ENCODE measurements at places on chromosomes 3 and 15.

DNA sequence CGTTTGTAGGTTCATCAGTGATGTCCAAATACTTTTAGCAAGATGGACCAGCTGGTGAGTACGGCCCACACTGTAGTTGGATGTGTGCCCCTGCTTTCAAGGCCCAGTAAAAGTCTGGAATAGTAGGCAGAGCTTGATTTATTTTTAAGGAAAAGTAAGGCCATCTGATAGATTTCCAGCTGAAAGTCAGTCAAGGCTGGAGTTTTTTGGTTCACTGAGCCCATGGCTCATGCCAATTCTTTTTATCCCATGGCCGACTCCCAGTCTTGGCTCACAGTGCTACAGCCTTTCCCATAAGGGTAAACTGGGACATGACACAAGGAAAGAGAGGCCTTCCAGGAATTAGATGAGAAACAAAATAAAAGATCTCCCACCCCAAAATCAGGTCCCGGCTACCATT, 13.5 kb downstream of the CCDC80 start:
- no peak for DNase-seq

GRCh38 chr15:54841701-54842305, 354.9 kb downstream of the RSL24D1 start:
- no peak for DNase-seq

GRCh38 chr3:61901986-61902385, 340.6 kb downstream of the PTPRG start:
- DNase-seq = no peak

DNA sequence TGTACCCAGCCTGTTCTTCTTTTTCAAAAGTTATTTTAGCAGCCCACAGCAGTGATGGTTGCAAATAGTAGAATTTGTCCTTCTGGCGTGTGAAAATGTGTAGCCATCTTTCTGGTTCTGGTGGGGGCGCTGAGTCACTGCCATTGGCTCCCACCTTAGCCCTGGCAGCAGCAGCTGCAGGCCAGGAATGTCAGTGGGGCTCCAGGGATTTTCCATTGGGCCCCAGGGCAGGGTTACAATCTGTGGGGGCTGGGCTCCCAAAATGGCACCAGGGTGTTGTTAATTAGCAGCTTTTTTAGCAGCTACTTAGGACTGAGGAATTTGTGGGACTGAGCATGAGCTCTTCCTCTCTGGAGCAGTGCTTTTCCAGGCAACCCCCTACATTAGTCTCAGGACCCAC, 38.9 kb downstream of the TOPAZ1 start:
- no peak for DNase-seq

- peak; percentile 54 for DNase-seq
Measured at GRCh38 chr15:66603301-66604179, 37.7 kb upstream of the LCTL start.

DNA sequence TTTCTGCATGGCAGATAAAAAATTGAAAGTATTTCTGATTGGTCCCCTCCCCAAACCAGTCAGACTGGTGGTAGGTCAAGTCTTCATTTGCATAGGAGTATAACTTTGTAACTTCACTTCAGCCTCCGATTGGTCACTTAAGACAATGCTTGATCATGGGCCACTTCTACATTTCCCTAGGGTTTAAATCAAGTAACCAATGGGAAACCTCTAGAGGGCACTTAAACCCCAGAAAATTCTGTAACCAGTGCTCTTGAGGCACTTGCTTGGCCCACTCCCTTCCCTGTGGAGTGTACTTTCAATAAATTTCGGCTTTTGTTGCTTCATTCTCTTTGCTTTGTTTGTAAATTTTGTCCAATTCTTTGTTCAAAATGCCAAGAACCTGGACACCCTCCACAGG, 225.5 kb downstream of the ARPP21 start:
- DNase-seq = no peak

Measured in T-helper 9 cell (primary cell).